ENCODE measurements at places on chromosomes 7 and 10.

- no peak for DNase-seq
Observed at GRCh38 chr7:6234384-6234783, 38.0 kb downstream of the CYTH3 start.

- no peak for DNase-seq
Observed at GRCh38 chr7:66443946-66444345, 184.7 kb upstream of the KCTD7 start.

DNA sequence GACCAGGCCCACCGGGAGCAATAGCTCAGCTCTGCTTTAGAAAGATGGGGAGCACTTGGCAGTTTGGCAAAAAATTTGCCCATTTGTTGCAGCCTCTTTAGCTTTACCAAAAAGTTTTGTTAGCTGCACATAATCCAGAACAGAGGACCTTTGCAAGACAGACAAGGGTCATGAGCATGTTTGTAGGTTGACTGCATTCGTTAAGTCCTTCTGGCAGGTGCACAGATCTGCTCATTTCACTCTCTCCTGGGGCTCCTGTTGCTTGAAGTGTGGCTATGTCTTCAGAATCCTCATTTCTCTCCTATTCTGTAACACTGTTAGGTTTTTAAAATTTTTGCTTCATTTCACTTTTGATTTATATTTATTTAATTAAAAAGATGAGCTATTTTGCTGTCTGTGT is 96.8 kb downstream of the MYOF start:
- DNase-seq, result no peak

DNA sequence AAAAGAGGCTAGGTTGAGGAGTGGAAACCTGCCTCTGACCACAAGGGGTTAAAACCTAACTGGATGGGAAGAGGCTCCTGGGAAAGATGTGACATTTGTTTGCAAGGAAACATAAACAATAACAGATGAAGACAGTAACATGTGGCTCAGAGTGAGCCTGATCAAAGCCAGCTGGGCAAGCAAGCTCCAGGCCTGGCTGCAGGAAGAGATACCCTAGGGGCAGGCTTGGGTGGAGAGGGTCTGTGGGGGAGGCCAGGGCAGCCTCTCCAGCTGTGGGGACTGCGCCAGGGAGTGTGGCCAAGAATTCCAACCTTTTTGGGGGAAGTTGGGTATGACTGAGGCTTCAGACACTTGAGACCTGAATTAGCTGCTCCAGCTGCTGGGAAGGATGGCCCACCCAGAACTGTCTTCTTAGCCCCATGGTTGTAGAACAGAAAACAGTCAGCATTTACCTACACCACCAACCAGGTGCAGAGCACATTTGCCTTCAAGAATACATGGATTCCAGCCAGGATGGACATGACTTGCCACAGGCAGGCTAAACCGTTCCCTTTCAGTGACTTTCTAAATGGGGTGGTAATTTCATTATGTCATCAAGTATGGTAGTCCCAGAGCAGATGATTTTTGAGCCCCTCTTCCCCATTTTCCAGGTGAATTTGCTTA is 10.4 kb upstream of the FAM170B start:
- no peak for DNase-seq

DNA sequence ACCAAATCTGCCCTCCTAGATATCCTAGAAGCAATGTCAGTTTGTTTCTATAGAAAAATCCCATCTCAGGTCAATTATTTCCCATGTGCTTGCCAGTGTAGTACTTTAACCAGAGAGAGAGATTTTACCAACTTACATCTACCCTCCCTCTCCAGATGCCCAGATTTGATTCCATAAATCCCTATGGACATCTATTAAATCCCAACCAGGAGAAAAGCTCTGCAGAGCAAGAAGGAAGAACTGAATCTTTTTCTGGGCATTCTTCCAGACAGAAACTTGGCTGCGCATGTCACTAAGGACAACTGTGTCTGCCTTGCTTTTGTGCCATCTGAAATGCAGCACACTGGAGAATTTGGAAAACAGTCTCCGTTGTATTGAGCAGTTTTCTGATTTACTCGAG is 597.6 kb downstream of the SORCS1 start:
- no peak for DNase-seq

DNA sequence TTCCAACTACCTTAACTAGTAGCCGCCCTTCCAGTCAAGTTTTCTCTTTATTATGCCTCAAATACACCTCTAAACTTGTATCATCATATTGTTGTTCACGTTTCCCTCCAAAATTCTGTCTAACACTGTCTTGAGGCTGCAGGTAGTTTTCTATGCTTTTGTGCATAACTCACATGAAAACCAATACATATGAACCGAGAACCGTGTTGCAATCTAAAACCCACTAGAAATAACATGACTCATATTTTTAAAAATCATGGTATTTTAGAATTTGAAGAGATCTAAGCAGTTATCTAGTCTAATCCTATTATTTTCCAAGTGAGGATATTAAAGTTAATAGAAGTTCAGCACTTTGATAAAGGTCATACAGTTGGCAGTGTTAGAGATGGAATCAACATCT is 18.2 kb downstream of the LIPF start:
- no peak for DNase-seq

GRCh38 chr10:129891806-129892205 is 72.3 kb downstream of the EBF3 start:
- DNase-seq, result no peak

- DNase-seq, result no peak
Observed at GRCh38 chr7:155414547-155415492, 43.1 kb upstream of the EN2 start.

DNA sequence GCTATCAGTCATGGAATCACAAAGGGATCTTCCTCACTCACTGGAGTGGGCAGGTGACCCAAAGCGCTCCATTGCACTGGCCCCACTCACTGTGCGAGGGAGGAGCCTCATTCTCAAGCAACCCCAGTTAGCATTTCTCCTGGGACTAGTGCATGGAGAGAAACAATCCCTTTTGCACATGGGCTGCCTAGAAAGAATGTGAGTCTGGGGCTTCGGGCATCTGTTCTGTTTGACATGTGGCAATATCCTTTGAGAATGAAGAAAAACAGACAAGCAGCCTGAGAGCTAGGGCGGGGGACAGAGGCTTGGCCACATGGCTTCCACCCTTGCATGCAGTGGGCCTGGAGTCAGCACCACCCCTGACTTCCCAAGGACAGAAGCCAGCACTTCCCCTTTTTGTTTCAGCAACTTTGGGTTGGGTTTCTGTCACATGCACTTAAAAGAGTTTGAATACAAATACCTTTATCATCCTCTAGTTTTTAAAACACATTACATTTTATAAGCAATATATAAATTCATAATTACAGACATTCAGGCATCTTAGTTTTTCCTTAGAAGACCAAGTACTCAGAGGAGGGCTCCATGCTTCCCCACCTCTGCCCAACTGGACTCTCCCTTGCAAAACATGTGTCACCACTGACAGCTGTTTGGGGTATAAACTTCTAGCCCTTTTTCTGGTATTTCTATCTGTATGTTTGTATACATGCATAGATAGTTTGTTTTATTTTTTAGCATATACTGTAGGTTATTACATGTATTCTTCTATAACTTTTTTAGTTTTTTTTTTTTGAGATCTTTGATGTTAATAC is 73.8 kb downstream of the RBM20 start:
- no peak for DNase-seq

GRCh38 chr7:85681241-85681640 is 494.4 kb upstream of the SEMA3D start:
- no peak for DNase-seq
